Suprapubic skin (tissue), 4 donors: ENCODE measurements at places on chromosomes 6 and 20.

GRCh38 chr6:54419885-54420284, 111.6 kb downstream of the TINAG start:
- DNase-seq: no peak

DNA sequence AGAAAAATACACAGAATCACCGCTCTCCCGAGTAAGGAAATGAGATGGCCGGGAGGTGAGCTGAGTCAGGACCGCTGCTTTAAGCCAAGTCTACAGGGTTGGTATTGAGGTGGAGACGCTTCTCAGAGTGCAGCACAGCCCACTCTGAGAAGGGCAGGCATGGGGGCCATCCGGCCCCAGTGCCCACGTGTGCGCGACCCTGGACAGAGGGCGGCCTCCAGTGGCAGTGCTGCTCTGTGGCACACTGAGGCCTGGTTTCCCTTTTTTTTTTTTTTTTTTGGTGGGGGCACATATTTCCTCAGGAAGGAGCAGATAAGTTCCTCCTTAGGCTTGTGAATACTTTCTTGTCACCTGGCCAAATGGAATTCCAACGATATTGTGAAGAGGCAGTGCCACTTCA, 88.8 kb downstream of the FOXC1 start:
- DNase-seq: no peak

- DNase-seq: no peak
Observed at GRCh38 chr20:2364044-2364443, 16.7 kb upstream of the TGM6 start.

DNA sequence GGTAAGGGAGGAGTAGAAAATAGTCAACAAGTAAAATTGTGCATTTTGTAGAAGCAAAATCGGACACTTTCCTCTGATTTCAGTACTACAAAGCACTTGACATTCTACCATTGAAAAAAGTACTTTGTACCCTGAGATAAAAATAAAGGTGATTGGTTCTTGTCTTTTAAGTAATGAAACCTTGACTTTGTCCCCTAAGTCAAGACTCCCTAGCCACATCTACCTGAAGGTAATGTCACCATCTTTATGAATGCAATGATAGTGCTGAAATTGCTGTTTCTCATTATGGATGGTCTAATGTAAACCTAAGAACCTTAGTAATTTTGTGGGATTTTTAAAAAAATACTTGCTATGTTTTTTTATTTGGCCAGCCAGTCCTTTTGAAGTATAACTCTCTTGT, 2.4 kb upstream of the MAN1A1 start:
- no peak for DNase-seq
